ENCODE measurements at places on chromosomes 13 and 19.
A peak's percentile ranks its signal among the peaks of the same experiment; 100 is the strongest.

DNA sequence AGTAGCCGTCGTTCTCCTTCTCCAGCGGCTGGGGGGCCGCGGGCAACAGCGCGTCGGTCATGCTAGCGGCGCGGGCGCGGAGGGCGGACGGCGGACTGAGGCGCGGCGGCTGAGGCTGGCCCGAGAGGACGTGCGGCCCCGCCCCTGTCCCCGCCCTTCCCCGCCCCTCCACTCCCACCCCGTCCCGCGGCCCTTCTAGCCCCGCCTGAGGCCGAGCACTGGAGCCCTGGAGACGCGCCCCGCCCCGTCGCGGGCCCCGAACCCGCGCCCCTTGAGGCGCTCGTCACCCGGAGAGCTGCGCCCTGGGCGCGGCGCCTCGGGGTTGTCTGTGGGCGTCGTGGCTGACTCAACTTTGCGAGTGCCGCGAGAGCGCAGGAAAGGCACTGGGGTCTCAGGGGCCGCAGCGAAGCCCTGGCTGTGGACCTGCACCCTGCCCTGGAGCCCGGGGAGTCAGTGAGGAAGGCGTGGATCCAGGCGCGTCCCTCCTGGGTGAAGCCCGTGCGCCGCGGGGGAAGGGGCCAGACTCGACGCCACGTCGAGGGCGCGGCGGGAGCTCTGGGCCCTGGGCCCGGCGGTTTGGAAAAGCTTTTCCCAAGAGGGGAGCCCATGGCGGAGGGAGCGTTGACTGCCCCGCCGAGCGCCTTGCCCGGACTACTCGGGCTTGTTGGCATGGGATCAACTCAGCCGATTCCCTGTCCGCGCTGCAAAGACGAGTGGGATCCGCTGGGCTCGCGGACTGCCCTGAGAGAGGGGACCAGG lies at the start of gene RHPN2:
RHPN2 (minus strand) TSS at position 97 of the 759 bp plus-strand sequence; CDS start at position 61, 36 bp downstream.
- no peaks in the 10 kb centered on the region for H3K4me1 ChIP-seq
- no peaks in the 10 kb centered on the region for H3K36me3 ChIP-seq
- no peaks in the 10 kb centered on the region for H3K27me3 ChIP-seq
- peak within 1 kb of the TSS; percentile 50 for H3K27ac ChIP-seq

- no peak for DNase-seq
Measured at GRCh38 chr19:55678121-55678671, 3.2 kb downstream of the EPN1 start.

DNA sequence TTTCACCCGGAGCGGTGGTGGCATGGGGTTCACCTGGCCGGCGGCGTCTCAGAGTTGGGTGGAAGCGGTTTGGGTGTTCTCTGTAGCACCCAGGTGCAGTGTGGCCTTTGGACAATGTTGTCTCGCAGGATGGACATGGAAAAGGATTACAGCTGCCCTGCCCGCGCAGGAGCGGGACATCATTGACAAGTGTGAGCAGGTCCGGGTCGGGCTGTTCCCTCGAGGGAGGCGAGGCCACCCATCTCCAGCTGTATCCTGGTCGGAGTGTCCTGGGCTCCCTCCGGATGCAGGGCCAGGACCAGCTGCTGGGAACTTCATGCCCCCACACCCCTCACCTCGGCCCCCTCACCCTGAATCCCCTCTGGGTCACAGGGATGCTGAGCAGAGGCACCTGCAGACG lies 7.8 kb upstream of the ZNF14 start:
- no peaks in the 10 kb centered on the region for H3K27me3 ChIP-seq
- no peak overlapping the region for H3K4me3 ChIP-seq
- H3K36me3 ChIP-seq = no peaks in the 10 kb centered on the region
- H3K27ac ChIP-seq = no peak overlapping the region

GRCh38 chr13:98686270-98686669 lies 66.2 kb downstream of the SLC15A1 start:
- H3K4me3 ChIP-seq = no peak overlapping the region
- no peak overlapping the region for H3K27ac ChIP-seq
- no peaks in the 10 kb centered on the region for H3K36me3 ChIP-seq
- no peaks in the 10 kb centered on the region for H3K27me3 ChIP-seq
- peak; percentile 74 for DNase-seq

GRCh38 chr19:38693380-38694223 lies 46.2 kb downstream of the ACTN4 start:
- no peak overlapping the region for H3K4me3 ChIP-seq
- peaks cover 79% of the 10 kb centered on the region for H3K4me1 ChIP-seq
- peak; percentile 95 for DNase-seq
- H3K36me3 ChIP-seq = no peaks in the 10 kb centered on the region
- H3K27ac ChIP-seq = peak overlapping the region; percentile 96
- no peaks in the 10 kb centered on the region for H3K27me3 ChIP-seq

DNA sequence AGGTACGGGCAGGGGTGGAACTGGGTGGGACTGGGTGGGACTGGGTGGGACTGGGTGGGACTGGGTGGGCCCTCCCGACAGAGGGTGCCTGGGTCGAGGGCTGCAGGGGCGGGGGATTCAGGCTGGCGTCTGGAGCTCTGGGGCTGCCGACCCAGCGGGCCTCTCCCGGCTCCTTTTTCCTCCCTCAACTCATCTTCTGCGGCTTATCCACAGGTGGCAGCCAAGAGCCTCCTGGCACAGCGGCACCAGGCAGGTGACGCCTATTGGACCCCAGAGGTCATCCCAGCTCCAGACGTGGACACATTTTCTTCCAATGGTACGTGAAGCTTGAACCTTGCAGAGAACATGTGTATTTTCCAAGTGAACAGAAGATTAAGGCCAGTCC lies 533 bp downstream of the ZNF544 start:
- H3K4me1 ChIP-seq = no peaks in the 10 kb centered on the region
- H3K36me3 ChIP-seq = peaks cover 35% of the 10 kb centered on the region
- peak; percentile 63 for DNase-seq

GRCh38 chr13:23570099-23570920 lies at the start of gene TNFRSF19:
Gene TNFRSF19, plus strand, starts transcription at chr13:23570412. Its CDS starts 19,772 bp downstream, at chr13:23590184.
- no peak within 1 kb of the TSS for H3K27ac ChIP-seq
- no peaks in the 10 kb centered on the region for H3K27me3 ChIP-seq
- H3K36me3 ChIP-seq = no peaks in the 10 kb centered on the region
- peak; percentile 89 for DNase-seq
- no peaks in the 10 kb centered on the region for H3K4me1 ChIP-seq
- peak within 1 kb of the TSS; percentile 52 for H3K4me3 ChIP-seq

GRCh38 chr19:38929929-38930775 lies at the start of gene SARS2:
Gene SARS2, minus strand, starts transcription at chr19:38930763. Its CDS starts 27 bp downstream, at chr19:38930736.
- peak within 1 kb of the TSS; percentile 91 for H3K27ac ChIP-seq
- H3K4me1 ChIP-seq = no peaks in the 10 kb centered on the region
- peaks cover 8% of the 10 kb centered on the region for H3K36me3 ChIP-seq
- H3K27me3 ChIP-seq = no peaks in the 10 kb centered on the region

GRCh38 chr13:109160357-109160756 lies 530.9 kb downstream of the MYO16 start:
- H3K4me1 ChIP-seq = no peaks in the 10 kb centered on the region
- H3K36me3 ChIP-seq = no peaks in the 10 kb centered on the region
- no peak overlapping the region for H3K4me3 ChIP-seq
- DNase-seq = no peak
- no peak overlapping the region for H3K27ac ChIP-seq
- H3K27me3 ChIP-seq = no peaks in the 10 kb centered on the region

- no peak for DNase-seq
- no peak overlapping the region for H3K27ac ChIP-seq
- no peaks in the 10 kb centered on the region for H3K36me3 ChIP-seq
Measured at GRCh38 chr19:17641181-17641580, 47.0 kb downstream of the UNC13A start.

- H3K4me3 ChIP-seq = no peak overlapping the region
- peaks cover 36% of the 10 kb centered on the region for H3K27me3 ChIP-seq
- no peak for DNase-seq
- H3K4me1 ChIP-seq = peaks cover 6% of the 10 kb centered on the region
Measured at GRCh38 chr13:52847682-52848432, 583 bp downstream of the PCDH8 start.

DNA sequence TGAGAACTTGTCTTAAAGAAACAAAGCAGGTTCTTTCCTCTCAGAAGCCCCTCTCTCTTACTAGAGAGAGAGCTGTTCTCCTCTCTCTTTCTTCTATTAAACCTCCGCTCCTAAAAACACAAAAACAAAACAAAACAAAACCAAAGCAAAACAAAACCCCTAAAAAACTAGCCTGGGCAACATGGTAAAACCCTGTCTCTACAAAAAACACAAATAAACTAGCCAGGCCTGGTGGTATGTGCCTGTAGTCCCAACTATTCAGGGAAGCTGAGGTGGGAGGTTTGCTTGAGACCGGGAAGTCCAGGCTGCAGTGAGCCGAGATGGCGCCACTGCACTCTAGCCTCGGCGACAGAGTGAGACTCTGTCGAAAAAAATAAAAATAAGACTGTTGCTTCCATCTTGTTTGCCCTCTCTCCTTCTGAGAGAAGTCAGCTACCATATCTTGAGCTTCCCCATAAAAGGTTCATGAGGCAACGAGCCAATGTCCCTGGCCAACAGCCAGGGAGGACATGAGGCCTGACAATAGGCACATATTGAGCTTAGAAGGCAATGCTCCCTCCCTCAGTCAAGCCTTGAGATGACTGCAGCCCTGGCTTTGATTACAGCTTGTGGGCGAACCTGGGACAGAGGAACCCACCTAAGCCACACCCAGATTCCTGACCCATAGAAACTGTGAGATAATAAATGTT lies 17.5 kb upstream of the FLT3 start:
- H3K4me1 ChIP-seq = no peaks in the 10 kb centered on the region
- no peaks in the 10 kb centered on the region for H3K36me3 ChIP-seq
- no peak overlapping the region for H3K27ac ChIP-seq
- no peak overlapping the region for H3K4me3 ChIP-seq

DNA sequence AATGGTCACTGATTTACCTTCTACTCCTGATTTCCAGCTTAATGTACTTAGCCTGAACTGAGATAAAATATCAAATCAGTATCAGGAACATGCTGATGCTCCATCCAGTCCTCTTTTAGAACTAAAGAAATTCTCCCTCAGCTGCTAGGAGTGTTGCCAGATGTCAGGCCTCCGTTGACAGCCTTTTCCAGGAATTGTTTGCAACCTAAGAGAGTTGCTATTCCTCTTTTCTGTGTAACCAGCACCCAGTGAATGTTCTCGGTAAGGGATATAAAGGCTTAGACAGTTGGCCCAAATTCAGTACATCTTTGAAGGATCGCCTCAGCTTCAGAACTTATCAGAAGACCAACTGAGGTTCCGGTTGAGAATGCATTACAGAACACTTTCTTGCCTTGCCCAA lies 559.0 kb downstream of the PCDH17 start:
- DNase-seq = no peak
- H3K4me1 ChIP-seq = no peaks in the 10 kb centered on the region
- H3K27ac ChIP-seq = no peak overlapping the region
- no peaks in the 10 kb centered on the region for H3K36me3 ChIP-seq
- no peaks in the 10 kb centered on the region for H3K27me3 ChIP-seq

GRCh38 chr13:27942972-27943371 lies 23.2 kb downstream of the PDX1 start:
- no peaks in the 10 kb centered on the region for H3K4me1 ChIP-seq
- no peak overlapping the region for H3K27ac ChIP-seq
- no peak overlapping the region for H3K4me3 ChIP-seq

DNA sequence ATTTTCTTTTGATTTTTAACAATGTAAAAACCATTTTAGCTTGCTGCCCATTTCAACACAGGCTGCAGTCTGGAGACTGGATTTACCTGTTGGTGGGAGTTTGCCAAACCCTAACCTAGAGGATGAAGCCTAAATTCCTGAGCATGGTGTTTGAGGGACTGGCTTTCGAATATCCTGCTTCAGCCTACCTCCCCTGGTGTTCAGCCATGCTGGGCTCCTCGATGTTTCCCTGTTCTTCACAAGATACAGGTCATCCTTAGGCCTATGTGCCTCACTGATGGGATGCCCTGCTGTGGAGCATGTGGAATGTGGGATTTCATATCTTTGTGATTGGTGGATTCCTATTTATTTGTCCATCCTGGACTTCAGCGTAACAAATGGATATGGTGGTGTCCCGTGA lies 20.4 kb upstream of the ERCC5 start:
- no peak for DNase-seq
- no peak overlapping the region for H3K4me3 ChIP-seq
- H3K36me3 ChIP-seq = peaks cover 20% of the 10 kb centered on the region

DNA sequence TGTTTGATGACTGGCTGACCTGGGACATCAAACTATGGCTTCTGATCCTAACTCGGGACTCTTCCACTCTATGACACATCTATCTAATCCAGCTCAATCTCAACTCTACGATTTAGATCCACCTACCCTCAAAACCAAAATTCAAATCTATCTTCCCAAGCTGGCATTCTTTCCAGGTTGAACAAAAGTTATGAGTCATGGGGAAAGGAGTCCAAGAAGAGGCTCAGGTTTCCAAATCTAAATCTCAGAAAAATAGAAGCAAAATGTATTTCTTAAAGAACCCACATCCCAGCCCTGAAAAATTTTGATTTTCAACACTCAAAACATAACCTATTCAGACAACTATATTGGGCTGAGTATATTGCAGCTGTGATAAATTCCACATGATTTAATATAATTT lies 143.9 kb upstream of the IPO5 start:
- H3K27me3 ChIP-seq = no peaks in the 10 kb centered on the region
- H3K36me3 ChIP-seq = no peaks in the 10 kb centered on the region
- no peak for DNase-seq
- H3K4me3 ChIP-seq = no peak overlapping the region
- no peaks in the 10 kb centered on the region for H3K4me1 ChIP-seq
- H3K27ac ChIP-seq = no peak overlapping the region

- no peaks in the 10 kb centered on the region for H3K4me1 ChIP-seq
- H3K27me3 ChIP-seq = no peaks in the 10 kb centered on the region
- H3K27ac ChIP-seq = no peak overlapping the region
Measured at GRCh38 chr19:6935618-6936017, 48.2 kb downstream of the ADGRE1 start.

- H3K4me1 ChIP-seq = peaks cover 15% of the 10 kb centered on the region
- no peak overlapping the region for H3K4me3 ChIP-seq
- no peaks in the 10 kb centered on the region for H3K27me3 ChIP-seq
- peak; percentile 86 for DNase-seq
- peaks cover 15% of the 10 kb centered on the region for H3K36me3 ChIP-seq
Measured at GRCh38 chr19:8398311-8398771, 8.2 kb downstream of the RAB11B start.

DNA sequence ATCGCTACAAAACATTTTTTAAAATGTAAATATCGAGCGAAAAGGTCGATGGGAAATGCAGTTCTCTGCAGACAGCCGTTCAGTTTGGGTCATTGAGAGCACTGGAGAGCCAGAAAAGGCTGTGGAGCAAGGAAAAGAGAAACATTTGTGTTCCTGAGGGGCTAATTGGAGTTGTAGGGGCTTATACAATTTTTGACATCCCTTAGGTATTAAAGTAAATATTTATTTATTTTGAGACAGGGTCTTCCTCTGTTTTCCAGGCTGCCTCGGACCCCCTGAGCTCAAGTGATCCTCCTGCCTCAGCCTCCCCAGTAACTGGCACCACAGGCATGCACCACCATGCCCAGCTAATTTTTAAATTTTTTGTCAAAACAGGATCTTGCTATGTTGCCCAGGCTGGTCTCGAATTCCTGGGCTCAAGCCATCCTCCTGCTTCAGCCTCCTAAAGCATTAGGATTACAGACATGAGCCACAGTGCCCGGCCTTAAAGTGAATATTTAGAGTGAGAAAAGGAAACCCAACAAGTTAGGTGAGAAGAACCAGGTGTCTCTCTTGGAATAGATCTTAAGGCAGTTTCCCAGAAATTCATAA lies 825 bp upstream of the YIF1B start:
- H3K36me3 ChIP-seq = no peaks in the 10 kb centered on the region
- peaks cover 5% of the 10 kb centered on the region for H3K4me1 ChIP-seq
- peak overlapping the region; percentile 69 for H3K27ac ChIP-seq
- peaks cover 2% of the 10 kb centered on the region for H3K27me3 ChIP-seq
- H3K4me3 ChIP-seq = peak overlapping the region; percentile 49
- DNase-seq = no peak
